ENCODE measurements at places on chromosomes 3 and 15. TPM values are rescaled to one million over a fixed set of nuclear protein-coding genes. Genes with fewer than 3 reads are reported as not detected.

Gene ZPLD1
- total RNA-seq, result not detected

Gene UBP1
- 63.2 TPM for total RNA-seq

Gene CKMT1B
- total RNA-seq, result not detected

Gene NUTM1
- total RNA-seq, result not detected

Gene EPHB3
- total RNA-seq, result 0.12 TPM

Gene NTRK3
- total RNA-seq, result not detected

Gene GOLGA8Q
- 1.6 TPM for total RNA-seq

Gene A4GNT
- total RNA-seq, result not detected

Gene GOLGA8S
- total RNA-seq, result 0.20 TPM

Gene USP3
- 62.7 TPM for total RNA-seq

Gene SLC12A1
- not detected for total RNA-seq

Gene ARNT2
- not detected for total RNA-seq

DNA sequence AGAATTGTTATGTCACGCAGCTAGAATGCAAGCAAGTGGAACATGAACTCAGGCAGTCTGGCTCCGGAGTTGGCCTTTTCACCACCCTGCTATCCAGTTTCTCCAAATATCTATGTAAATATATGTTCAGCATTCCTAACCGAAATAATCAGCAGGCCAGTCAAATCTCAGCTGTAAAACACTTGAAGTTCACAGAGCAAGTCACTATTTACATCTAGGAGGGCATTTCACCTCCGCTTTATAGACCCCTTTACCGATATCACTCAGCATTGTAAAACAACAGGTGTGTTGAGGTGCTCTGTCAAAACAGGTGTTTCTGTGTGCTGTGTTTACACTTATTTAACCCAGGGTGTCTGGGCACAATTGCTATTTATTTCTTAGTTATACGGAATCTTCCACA lies 12.2 kb upstream of the HES1 start:
- H3K4me1 ChIP-seq, result peaks cover 6% of the 10 kb centered on the region
- H3K36me3 ChIP-seq, result no peaks in the 10 kb centered on the region
- H3K4me3 ChIP-seq, result no peak overlapping the region
- DNase-seq, result no peak

GRCh38 chr3:141830508-141830907 lies 45.9 kb upstream of the ATP1B3 start:
- no peaks in the 10 kb centered on the region for H3K27me3 ChIP-seq
- H3K36me3 ChIP-seq, result no peaks in the 10 kb centered on the region
- no peak overlapping the region for H3K4me3 ChIP-seq
- H3K4me1 ChIP-seq, result no peaks in the 10 kb centered on the region
- no peak overlapping the region for H3K27ac ChIP-seq

GRCh38 chr3:65607101-65607500 lies 431.6 kb downstream of the MAGI1 start:
- H3K36me3 ChIP-seq, result no peaks in the 10 kb centered on the region
- no peak overlapping the region for H3K4me3 ChIP-seq
- no peak for DNase-seq
- H3K27me3 ChIP-seq, result no peaks in the 10 kb centered on the region

- H3K36me3 ChIP-seq, result no peaks in the 10 kb centered on the region
- no peak for DNase-seq
- H3K27me3 ChIP-seq, result peaks cover 18% of the 10 kb centered on the region
- peaks cover 6% of the 10 kb centered on the region for H3K4me1 ChIP-seq
- no peak overlapping the region for H3K27ac ChIP-seq
These were observed 22.0 kb downstream of the TRPM1 start for GRCh38 chr15:31079519-31079918.

GRCh38 chr3:157785102-157785826 lies 282.0 kb upstream of the VEPH1 start:
- no peaks in the 10 kb centered on the region for H3K36me3 ChIP-seq
- H3K4me3 ChIP-seq, result no peak overlapping the region
- no peak for DNase-seq
- no peaks in the 10 kb centered on the region for H3K27me3 ChIP-seq
- H3K4me1 ChIP-seq, result no peaks in the 10 kb centered on the region

DNA sequence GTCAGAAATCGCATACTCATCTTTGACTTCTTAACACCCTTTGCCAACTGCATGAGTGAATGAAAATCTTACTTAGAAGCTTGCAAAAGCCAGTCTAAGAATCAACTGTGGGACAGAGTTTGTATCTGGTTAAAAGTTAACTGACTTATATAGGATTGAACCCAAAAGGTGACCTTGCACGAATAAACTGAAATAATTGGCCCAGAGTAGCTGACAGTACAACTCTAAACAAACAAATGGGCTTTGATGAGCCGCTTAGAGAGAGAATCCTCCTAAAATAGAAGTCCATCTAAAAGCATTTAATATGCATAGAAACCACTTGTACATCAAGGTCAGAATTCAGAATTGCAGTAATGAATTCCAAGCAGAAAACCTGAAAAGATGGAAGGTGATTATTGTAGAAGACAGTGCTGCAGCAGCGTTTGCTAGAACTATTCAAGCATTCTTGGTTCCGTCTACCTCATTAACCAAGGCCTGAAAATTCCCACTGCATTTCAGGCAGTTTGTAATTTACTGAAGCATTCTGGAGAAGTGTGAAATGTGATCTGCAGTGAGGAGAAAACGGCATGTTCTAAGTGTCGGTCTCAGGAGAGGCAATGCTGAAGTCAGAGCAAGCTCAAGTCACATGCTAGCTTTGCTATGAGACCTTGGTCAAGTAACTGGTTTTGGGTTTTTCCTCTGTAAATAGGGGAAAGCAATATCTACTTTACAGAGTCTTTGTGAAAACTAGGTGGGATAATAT lies 103.7 kb downstream of the CADPS start:
- H3K36me3 ChIP-seq, result no peaks in the 10 kb centered on the region
- DNase-seq, result no peak
- no peak overlapping the region for H3K4me3 ChIP-seq
- no peaks in the 10 kb centered on the region for H3K4me1 ChIP-seq
- H3K27me3 ChIP-seq, result no peaks in the 10 kb centered on the region

- no peak for DNase-seq
- H3K4me3 ChIP-seq, result no peak overlapping the region
- no peak overlapping the region for H3K27ac ChIP-seq
- H3K27me3 ChIP-seq, result peaks cover 12% of the 10 kb centered on the region
These were observed 64.1 kb upstream of the SLC6A1 start for GRCh38 chr3:10928407-10928960.

DNA sequence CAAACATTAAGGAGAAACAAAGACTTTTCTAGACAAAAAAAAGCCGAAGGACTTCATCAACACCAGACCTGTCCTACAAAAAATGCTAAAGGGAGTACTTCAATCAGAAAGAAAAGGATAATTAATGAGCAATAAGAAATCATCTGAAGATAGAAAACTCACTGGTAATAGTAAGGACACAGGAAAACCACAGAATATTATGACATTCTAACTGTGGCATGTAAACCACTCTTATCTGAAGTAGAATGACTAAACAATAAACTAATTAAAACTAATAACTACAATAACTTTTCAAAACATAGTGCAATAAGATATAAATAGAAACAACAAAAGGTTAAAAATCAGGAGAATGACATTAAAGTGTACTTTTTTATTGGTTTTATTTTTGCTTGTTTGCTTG lies 584.5 kb upstream of the CCDC54 start:
- no peaks in the 10 kb centered on the region for H3K4me1 ChIP-seq
- H3K27me3 ChIP-seq, result no peaks in the 10 kb centered on the region
- no peak for DNase-seq
- no peak overlapping the region for H3K27ac ChIP-seq
- H3K36me3 ChIP-seq, result no peaks in the 10 kb centered on the region
- no peak overlapping the region for H3K4me3 ChIP-seq

- H3K27ac ChIP-seq, result no peak overlapping the region
- H3K4me3 ChIP-seq, result no peak overlapping the region
- peaks cover 7% of the 10 kb centered on the region for H3K27me3 ChIP-seq
- H3K36me3 ChIP-seq, result no peaks in the 10 kb centered on the region
These were observed 91.1 kb upstream of the SLC24A5 start for GRCh38 chr15:48029642-48030041.

GRCh38 chr15:99476413-99477222 lies 89.2 kb upstream of the MEF2A start:
- H3K4me3 ChIP-seq, result no peak overlapping the region
- H3K4me1 ChIP-seq, result peaks cover 21% of the 10 kb centered on the region

DNA sequence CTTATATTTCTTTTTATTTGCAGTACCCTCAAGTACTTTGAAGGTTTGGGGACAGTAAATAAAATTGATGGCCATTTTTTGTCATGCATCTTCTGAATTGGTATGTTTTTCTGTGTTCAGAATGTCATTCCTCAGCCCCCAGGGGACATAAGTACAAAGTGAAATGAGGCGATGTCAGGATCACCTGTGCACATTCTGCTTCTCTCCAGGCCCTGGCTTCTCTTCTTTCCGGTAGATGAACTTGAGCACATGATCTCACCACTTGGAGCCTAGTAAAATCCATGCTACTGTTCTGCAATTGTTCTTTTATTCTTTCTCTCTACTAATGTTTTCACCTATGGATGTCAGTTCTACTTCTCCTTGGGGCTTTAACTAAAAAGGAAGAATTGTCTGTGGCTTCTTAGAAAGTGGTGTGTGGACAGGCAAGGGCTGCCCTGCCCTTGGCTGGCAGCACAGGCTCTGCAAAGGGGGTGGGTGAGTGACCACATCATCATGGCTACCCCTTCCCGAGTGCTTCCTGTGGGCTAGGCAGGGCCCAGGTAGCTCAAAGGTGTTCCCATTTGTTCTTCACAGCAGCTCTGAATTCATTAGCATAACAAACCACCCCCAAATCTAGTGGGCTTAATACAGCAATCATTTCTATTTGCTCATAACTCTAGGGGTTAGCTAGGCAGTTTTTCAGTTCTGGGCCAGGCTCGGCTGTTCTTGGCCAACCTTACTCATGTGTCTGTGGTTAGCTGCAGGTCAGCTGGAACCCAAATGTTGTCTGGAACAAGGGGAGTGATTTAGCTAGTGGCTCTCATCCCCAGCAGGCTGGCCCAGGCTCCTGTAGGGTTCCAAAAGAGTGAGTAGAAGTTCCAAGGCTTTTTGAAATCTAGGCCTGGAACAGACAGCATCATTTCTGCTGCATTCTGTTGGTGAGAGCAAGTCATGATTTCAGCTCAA lies 154.0 kb upstream of the CTDSPL start:
- no peaks in the 10 kb centered on the region for H3K36me3 ChIP-seq
- DNase-seq, result no peak
- no peaks in the 10 kb centered on the region for H3K4me1 ChIP-seq
- no peak overlapping the region for H3K27ac ChIP-seq
- H3K4me3 ChIP-seq, result no peak overlapping the region

- DNase-seq, result no peak
- H3K27ac ChIP-seq, result no peak overlapping the region
- H3K36me3 ChIP-seq, result no peaks in the 10 kb centered on the region
- H3K27me3 ChIP-seq, result peaks cover 3% of the 10 kb centered on the region
- H3K4me3 ChIP-seq, result no peak overlapping the region
These were observed 922 bp downstream of the IL17RC start for GRCh38 chr3:9917820-9918219.

- no peak overlapping the region for H3K27ac ChIP-seq
- H3K36me3 ChIP-seq, result no peaks in the 10 kb centered on the region
- no peaks in the 10 kb centered on the region for H3K4me1 ChIP-seq
- DNase-seq, result no peak
These were observed 567.9 kb downstream of the GOLGA6L6 start for GRCh38 chr15:19973718-19974117.

DNA sequence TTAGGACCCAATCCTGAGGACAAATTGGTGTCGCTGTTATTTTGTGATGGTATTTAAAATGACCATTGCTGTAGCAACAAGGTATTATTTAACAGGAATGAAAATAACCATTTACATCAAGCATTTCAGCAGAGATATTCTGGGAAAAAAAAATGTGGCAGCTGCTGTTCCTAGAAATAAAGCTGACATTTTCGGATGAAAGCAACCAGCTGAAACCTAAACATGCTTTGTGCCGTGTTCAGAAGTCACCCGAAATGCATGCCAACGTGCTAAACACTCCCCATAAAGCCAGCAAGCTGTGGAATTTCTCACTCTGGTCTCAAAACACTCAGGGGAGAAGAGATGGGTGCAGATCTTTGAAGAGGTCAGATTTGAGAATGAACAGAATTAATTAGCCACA lies 31.5 kb upstream of the TAFA4 start:
- H3K27me3 ChIP-seq, result peaks cover 37% of the 10 kb centered on the region
- no peaks in the 10 kb centered on the region for H3K36me3 ChIP-seq

- no peaks in the 10 kb centered on the region for H3K27me3 ChIP-seq
- no peak overlapping the region for H3K4me3 ChIP-seq
- H3K4me1 ChIP-seq, result no peaks in the 10 kb centered on the region
- DNase-seq, result no peak
- no peak overlapping the region for H3K27ac ChIP-seq
These were observed 97.9 kb upstream of the GALNT15 start for GRCh38 chr3:16076564-16076963.

- H3K4me1 ChIP-seq, result peaks cover 38% of the 10 kb centered on the region
- DNase-seq, result no peak
- no peak overlapping the region for H3K4me3 ChIP-seq
- peaks cover 37% of the 10 kb centered on the region for H3K36me3 ChIP-seq
- H3K27me3 ChIP-seq, result no peaks in the 10 kb centered on the region
These were observed 3.6 kb downstream of the LRRC57 start for GRCh38 chr15:42544853-42545629.

- H3K36me3 ChIP-seq, result no peaks in the 10 kb centered on the region
- H3K4me1 ChIP-seq, result no peaks in the 10 kb centered on the region
- H3K27me3 ChIP-seq, result peaks cover 11% of the 10 kb centered on the region
- no peak overlapping the region for H3K4me3 ChIP-seq
These were observed 45.1 kb upstream of the AMOTL2 start for GRCh38 chr3:134419214-134419959.

GRCh38 chr15:65626856-65627255 lies 5.1 kb downstream of the SLC24A1 start:
- no peaks in the 10 kb centered on the region for H3K27me3 ChIP-seq
- DNase-seq, result no peak
- H3K36me3 ChIP-seq, result no peaks in the 10 kb centered on the region
- H3K27ac ChIP-seq, result no peak overlapping the region

DNA sequence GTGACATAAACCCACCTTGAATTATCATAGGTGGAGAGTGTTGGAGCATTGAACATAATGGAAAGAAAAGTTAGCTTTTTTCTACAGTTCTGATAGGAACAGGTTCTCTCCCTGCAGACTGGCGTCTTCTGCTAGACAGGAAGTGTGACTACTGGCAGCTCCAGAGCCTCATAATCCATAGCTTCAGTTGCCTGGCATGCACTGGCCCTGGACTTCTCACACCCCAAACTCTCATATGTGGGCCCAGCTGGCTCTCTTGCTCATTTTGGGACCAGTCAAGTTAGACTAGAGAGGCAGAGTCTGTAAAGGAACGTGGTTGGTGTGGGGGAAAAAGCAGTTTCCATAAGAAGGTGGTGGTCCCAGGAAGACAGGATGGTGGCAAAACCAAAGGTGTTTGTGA lies 180.1 kb downstream of the VGLL4 start:
- DNase-seq, result no peak
- H3K27me3 ChIP-seq, result no peaks in the 10 kb centered on the region
- no peak overlapping the region for H3K4me3 ChIP-seq
- H3K36me3 ChIP-seq, result no peaks in the 10 kb centered on the region
- no peak overlapping the region for H3K27ac ChIP-seq

DNA sequence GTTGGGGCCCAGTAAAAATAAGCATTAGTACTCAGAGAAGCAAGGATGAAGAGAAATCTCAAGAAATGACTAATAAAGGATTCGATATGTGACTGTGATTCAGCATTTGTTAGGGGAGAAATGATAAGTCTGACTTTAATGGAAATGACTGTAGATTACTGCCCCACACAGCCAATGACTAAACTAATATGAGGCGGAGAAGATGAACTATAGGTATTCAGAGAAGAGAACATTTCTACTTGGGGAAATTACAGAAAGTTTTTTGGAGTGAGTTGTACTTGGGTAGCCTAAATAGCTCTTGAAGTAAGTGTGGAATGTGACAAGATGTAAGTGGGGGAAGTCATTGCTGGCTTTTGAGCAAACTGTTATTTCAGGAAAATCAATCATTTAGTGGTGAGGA lies 380.0 kb downstream of the PDCD6IP start:
- no peak overlapping the region for H3K27ac ChIP-seq
- DNase-seq, result no peak
- no peak overlapping the region for H3K4me3 ChIP-seq
- H3K27me3 ChIP-seq, result no peaks in the 10 kb centered on the region
- no peaks in the 10 kb centered on the region for H3K4me1 ChIP-seq
- no peaks in the 10 kb centered on the region for H3K36me3 ChIP-seq

All from activated CD4-positive, alpha-beta T cell treated with anti-CD3 and anti-CD28 coated beads, Interleukin-2, amount 10 ng/mL, durations not matched to agents 7 days and 5 days (primary cell).